Testis (tissue), 5 donors: ENCODE measurements at places on chromosomes 2 and 18.
A peak's percentile ranks its signal among the peaks of the same experiment; 100 is the strongest.

GRCh38 chr18:23320709-23321236, 132.3 kb upstream of the RIOK3 start:
- DNase-seq = no peak

DNA sequence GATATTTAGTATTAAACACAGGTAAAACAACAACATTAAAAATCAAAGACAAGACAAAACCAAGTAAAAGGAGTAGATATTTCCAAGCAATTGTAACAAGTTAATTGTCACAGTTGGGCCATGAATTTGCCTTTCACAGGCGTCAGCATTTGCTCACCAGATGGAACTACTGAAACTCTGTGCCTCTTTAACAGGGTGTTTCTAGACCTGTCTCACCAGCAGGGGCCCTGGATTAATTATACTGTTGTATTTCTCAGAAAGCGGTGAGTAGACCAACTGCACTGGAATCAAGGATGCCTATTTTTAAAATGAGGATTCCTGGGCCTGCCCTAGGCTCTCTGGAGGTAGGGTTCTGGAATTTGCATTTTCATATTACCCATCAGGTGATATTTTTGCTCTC, 92.6 kb downstream of the UPP2 start:
- no peak for DNase-seq

DNA sequence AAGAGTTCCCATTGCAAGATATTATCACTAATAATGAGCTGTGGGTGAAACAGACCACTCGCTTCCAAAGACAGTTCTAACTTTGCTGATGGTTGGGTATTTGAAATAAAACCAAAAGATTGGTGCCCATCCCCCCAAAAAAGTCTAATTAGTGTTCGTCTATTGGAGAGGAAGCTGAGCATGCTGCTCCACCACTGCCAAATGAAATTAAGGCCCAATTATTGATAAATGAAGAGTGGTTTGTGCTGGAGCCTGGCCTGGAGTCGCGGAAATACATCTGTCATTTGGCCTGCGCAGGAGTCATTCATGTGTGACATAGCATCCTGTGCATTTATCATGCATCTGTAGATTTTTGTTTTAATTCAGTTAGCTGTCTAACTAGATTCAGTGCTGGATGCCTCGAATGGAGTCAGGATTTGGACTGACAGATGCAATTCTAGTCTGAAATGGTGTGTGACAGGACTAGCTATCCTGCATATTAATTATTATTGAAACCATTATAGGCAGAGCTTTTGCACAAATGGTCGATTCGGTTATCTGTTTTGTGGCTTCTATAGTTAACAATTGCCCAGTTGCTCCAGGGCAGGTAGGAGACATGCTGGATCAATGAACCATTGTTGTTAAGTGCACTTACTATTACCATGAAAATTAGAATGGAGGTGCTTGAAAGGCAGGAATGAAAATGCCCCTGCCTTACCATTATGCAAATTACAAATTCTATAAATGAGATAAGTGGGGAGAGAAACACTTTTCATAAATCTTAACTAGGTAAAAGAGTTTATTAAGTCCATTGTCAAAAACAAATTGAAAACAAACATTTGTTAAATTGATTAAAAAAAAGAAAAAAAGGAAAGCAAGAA, 450.4 kb upstream of the TCF4 start:
- DNase-seq = no peak

DNA sequence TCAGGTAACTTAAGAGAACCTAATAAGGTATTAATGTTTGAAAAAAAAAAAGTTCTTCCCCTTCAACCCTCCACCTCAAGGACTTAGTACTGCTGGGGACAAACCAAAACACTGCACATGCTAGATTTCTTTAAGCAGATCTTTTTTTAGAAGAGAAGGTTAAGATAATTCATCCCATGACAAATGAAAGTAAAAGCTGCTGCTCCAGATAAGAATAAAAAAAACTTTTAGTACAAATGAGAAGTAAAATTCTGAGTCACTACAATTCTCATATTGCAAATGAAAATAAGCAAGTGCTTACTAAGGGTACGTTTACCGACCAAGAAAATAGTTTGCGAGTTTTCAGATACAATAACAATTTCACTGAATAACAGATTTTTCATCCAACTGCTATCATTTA, 8.9 kb downstream of the STAM2 start:
- DNase-seq = no peak

DNA sequence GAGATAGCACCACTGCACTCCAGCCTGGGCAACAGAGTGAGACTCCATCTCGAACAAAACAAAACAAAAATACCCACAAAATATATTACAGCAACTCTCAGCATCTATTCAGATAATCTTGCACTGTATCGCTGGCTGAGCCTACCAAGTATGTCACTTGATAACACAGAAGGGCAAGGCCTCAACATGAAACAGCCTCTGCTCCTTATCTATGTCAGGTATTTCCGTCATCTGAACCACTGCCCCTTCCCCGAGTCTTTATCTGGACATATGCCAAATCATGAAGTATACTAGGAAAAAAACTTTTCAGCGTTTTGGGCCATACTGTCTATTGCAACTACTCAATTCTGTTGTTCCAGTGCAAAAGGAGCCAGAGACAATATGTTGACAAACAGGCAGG, 17.7 kb downstream of the PDIA6 start:
- DNase-seq = no peak

DNA sequence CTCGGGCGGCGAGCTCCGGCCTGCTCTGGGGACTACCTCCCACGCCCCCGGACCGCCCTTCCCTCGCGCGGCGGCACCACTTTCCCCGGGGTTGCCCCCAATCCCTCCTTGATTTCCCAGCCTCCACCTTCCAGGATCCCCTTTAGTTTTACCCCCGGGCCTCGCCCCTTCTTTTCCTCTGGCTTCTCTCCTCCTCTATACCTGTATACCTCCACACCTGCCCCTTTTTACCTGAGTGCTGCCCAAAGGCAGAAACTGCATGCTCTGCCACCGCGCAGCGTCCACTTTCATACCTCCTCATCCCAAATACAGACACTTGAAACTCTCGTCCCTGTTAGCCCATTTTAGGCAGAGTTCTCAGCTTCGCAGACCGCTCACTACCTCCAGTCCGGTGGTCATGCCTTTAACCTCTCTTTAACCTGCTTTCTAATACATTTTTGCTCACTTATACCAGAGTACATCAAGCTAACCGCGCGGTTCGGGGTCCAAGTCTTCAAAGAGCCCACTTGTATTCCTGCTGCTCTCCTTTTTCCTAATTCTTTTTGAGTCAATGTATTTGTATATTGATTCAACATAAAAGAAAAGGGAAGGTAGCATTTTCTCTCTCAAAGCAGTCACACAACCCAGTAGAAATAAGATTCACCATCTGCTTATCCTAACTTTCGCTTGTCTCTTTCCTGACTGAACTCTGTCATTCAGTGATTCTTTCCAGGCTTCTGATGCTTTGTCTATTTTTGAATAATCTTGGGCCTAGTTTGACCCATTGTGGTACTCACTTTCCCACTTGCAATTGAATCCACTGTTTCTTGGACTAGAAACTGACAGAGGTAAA, 901 bp downstream of the SPOPL start:
- DNase-seq = peak; percentile 17

- DNase-seq = no peak
Measured at GRCh38 chr2:208136716-208137094, 7.1 kb upstream of the CRYGC start.

DNA sequence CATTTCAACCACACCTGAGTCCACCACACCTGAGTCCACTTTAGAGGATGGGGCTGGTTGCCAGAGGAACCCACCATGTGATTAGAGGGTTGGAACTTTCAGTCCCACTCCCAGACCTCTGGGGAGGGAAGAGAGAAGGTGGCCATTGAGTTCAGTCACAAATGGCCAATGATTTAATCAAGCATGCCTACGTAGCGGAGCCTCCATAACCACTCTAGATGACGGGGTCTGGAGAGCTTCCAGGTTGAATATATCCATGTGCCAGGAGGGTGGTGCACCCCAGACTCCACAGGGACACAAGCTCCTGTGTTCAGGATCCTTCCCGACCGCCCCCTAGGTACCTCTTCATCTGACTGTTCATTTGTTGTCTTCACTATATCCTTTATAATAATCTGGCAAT, 53.3 kb downstream of the CYBRD1 start:
- DNase-seq = no peak

- DNase-seq = no peak
Measured at GRCh38 chr2:234971496-234971895, 19.7 kb downstream of the SH3BP4 start.
